ENCODE measurements at places on chromosomes 1 and 21.

DNA sequence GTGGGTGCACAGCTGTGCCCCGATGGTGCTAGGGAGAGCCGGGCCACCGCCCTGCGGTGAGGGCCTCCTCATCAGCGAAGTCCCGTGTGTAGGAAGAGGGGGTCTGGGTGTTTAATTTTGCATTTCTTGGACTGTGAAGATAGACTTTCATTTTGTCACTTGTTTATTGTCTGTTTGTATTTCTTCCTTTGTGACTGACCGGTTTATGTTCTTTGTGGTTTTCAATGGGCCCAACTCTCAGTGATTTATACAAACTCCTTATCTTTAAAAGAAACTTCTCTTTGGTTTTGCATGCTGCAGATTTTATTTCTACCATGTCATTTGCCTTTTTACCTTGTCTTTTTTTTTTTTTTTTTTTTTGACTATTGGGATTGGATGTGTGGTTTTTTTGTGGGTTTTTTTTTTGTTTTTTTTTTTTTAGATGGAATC is 65.1 kb downstream of the COL18A1 start:
- DNase-seq = no peak
- H3K4me3 ChIP-seq = no peak overlapping the region
- H3K36me3 ChIP-seq = no peaks in the 10 kb centered on the region
- no peaks in the 10 kb centered on the region for H3K27me3 ChIP-seq
- peaks cover 13% of the 10 kb centered on the region for H3K4me1 ChIP-seq

GRCh38 chr1:172637522-172637921 is 21.4 kb upstream of the FASLG start:
- H3K4me1 ChIP-seq = peaks cover 57% of the 10 kb centered on the region
- H3K36me3 ChIP-seq = no peaks in the 10 kb centered on the region
- H3K4me3 ChIP-seq = no peak overlapping the region
- H3K27me3 ChIP-seq = no peaks in the 10 kb centered on the region
- no peak for DNase-seq

GRCh38 chr1:220747437-220748088 is 559 bp upstream of the MTARC2 start:
- H3K4me1 ChIP-seq = no peaks in the 10 kb centered on the region
- H3K27me3 ChIP-seq = peaks cover 11% of the 10 kb centered on the region
- no peaks in the 10 kb centered on the region for H3K36me3 ChIP-seq
- no peak for DNase-seq

- no peak overlapping the region for H3K4me3 ChIP-seq
- no peak for DNase-seq
- H3K4me1 ChIP-seq = no peaks in the 10 kb centered on the region
- H3K27ac ChIP-seq = no peak overlapping the region
- no peaks in the 10 kb centered on the region for H3K36me3 ChIP-seq
- no peaks in the 10 kb centered on the region for H3K27me3 ChIP-seq
Observed at GRCh38 chr1:200849430-200849829, 23.4 kb upstream of the GPR25 start.

GRCh38 chr1:232690285-232690935 is 60.5 kb upstream of the SIPA1L2 start:
- H3K27ac ChIP-seq = no peak overlapping the region
- DNase-seq = no peak
- no peaks in the 10 kb centered on the region for H3K36me3 ChIP-seq
- H3K27me3 ChIP-seq = no peaks in the 10 kb centered on the region

DNA sequence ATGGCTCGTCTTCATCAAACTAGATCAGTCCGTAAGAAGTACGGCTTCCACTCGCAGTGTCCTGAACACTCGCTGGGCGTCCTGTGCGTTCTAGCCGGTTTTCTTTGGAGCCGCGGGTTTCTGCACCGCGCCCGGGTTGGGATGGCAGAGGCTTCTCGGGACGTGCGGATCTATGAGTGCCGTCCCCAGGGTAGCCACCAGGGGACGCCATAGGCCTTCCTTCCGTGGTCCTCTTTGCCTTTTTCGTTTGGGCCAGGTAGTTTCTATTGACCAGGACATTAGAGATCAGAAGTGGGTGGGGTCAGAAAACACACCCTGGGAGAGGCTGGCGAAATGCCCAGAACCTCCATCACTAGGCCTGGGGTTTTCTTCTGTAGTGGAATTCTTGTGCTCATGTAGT is 273.8 kb downstream of the FAM72C start:
- H3K27ac ChIP-seq = no peak overlapping the region
- H3K27me3 ChIP-seq = peaks cover 4% of the 10 kb centered on the region
- no peak overlapping the region for H3K4me3 ChIP-seq
- peak; percentile 5 for DNase-seq
- no peaks in the 10 kb centered on the region for H3K4me1 ChIP-seq

- no peaks in the 10 kb centered on the region for H3K36me3 ChIP-seq
- no peak overlapping the region for H3K27ac ChIP-seq
- no peaks in the 10 kb centered on the region for H3K4me1 ChIP-seq
- DNase-seq = no peak
- H3K4me3 ChIP-seq = no peak overlapping the region
Observed at GRCh38 chr1:215345766-215346165, 221.3 kb upstream of the KCTD3 start.

- H3K4me3 ChIP-seq = no peak overlapping the region
- H3K27ac ChIP-seq = no peak overlapping the region
- H3K36me3 ChIP-seq = no peaks in the 10 kb centered on the region
- H3K4me1 ChIP-seq = no peaks in the 10 kb centered on the region
- DNase-seq = no peak
Observed at GRCh38 chr1:61123326-61123725, 41.0 kb downstream of the NFIA start.

GRCh38 chr1:81834268-81834667 is 33.5 kb downstream of the ADGRL2 start:
- no peaks in the 10 kb centered on the region for H3K36me3 ChIP-seq
- no peaks in the 10 kb centered on the region for H3K4me1 ChIP-seq
- no peaks in the 10 kb centered on the region for H3K27me3 ChIP-seq

GRCh38 chr1:81008293-81008692 is 792.4 kb upstream of the ADGRL2 start:
- no peaks in the 10 kb centered on the region for H3K4me1 ChIP-seq
- H3K27ac ChIP-seq = no peak overlapping the region
- no peaks in the 10 kb centered on the region for H3K36me3 ChIP-seq
- no peak for DNase-seq
- H3K4me3 ChIP-seq = no peak overlapping the region

- no peak overlapping the region for H3K4me3 ChIP-seq
- no peaks in the 10 kb centered on the region for H3K4me1 ChIP-seq
- no peaks in the 10 kb centered on the region for H3K27me3 ChIP-seq
- no peak overlapping the region for H3K27ac ChIP-seq
- DNase-seq = no peak
Observed at GRCh38 chr1:23383577-23384311, 14.1 kb upstream of the ZNF436 start.

DNA sequence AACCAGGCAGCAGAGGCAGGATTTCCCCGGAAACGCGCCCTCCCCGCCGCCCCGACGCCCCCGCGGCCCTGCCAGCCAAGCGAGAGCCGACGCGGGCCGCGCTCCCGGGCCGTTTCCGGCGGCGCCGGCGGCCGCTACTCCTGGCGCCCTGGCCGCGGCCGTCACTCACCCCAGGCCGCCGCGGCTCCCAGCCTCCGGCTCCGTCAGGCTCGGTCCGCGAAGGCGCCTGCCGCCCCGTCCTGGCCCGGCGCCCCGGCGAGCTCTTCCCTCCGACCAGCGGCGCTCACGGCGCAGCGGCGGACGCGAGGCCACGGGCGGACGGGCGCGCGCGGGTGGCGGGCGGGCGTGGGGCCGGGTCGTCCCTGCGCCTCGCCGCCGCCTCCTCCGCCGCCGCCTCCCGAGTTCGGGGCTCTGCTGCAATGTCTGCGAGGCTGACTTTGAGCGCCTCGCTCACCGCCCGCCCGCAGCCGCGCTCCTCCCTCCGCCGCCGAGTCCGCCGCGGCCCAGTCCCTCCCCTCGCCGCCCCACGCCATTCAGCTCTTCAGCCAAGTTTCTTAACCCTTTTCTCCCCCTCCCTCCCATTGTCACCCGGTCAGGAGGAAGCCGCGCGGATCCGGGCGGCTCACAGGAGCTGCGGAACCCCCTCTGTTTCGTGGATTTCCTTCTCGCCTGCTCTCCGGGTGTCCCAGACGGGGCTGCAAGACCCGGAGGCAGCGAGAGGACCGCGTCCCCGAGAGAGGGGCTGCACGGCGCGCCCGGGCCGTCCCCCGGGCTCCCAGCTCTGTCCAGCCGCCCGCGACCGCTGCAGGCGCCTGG is at the start of gene NRIP1:
Gene NRIP1 (minus strand): TSS at position 425 of the 816 bp plus-strand sequence. CDS start 96,808 bp downstream, outside the sequence.
- H3K4me1 ChIP-seq = peaks cover 27% of the 10 kb centered on the region
- H3K27me3 ChIP-seq = no peaks in the 10 kb centered on the region
- H3K36me3 ChIP-seq = no peaks in the 10 kb centered on the region
- peak within 1 kb of the TSS; percentile 66 for H3K4me3 ChIP-seq
- H3K27ac ChIP-seq = peak within 1 kb of the TSS; percentile 68

GRCh38 chr21:16752475-16752857 is 760.4 kb upstream of the CXADR start:
- H3K36me3 ChIP-seq = no peaks in the 10 kb centered on the region
- no peak overlapping the region for H3K4me3 ChIP-seq
- no peaks in the 10 kb centered on the region for H3K27me3 ChIP-seq
- DNase-seq = no peak
- no peak overlapping the region for H3K27ac ChIP-seq

DNA sequence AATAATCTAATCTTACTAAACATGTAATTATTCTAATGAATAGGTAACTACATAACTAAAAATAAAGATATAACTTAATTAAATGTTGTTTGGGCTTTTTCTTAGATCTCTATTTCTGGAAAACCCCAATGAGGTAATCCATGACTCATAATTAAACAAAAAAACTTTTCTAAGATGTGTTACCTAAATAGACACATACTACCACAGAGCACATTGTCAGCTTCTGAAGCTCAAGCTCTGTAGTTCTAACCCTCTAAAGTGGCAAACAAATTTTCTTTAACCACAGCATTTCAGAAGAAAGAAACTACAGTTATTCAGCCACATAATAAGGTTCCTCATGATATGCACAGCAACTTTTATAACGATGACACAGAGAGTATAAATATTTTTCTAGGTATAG is 4.2 kb downstream of the OR6K3 start:
- H3K36me3 ChIP-seq = no peaks in the 10 kb centered on the region
- no peaks in the 10 kb centered on the region for H3K27me3 ChIP-seq
- no peak overlapping the region for H3K27ac ChIP-seq
- DNase-seq = no peak
- H3K4me1 ChIP-seq = no peaks in the 10 kb centered on the region
- no peak overlapping the region for H3K4me3 ChIP-seq

- no peaks in the 10 kb centered on the region for H3K27me3 ChIP-seq
- H3K4me1 ChIP-seq = no peaks in the 10 kb centered on the region
- no peak for DNase-seq
- H3K27ac ChIP-seq = no peak overlapping the region
- no peaks in the 10 kb centered on the region for H3K36me3 ChIP-seq
- no peak overlapping the region for H3K4me3 ChIP-seq
Observed at GRCh38 chr21:16773206-16773605, 739.6 kb upstream of the CXADR start.

DNA sequence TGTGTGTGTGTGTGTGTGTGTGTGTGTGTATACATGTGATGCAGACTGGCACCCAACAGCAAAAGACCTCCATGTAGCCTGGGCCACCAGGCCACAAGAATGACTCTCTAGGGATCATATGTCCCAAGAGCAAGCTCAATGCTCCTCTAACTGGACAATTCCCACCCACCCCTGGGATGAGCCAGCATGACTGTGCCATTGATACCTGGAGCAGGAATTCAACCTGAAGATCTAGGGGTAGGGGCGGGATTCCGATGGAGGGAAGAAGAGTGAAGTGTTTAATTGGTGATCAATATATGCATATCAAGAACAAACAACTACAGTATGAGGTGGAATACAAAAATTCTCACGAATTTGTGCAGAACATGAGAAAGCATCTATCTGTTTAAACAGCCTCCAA is 136.2 kb downstream of the PSMG1 start:
- no peak overlapping the region for H3K4me3 ChIP-seq
- DNase-seq = no peak
- no peak overlapping the region for H3K27ac ChIP-seq
- H3K36me3 ChIP-seq = no peaks in the 10 kb centered on the region
- no peaks in the 10 kb centered on the region for H3K4me1 ChIP-seq

DNA sequence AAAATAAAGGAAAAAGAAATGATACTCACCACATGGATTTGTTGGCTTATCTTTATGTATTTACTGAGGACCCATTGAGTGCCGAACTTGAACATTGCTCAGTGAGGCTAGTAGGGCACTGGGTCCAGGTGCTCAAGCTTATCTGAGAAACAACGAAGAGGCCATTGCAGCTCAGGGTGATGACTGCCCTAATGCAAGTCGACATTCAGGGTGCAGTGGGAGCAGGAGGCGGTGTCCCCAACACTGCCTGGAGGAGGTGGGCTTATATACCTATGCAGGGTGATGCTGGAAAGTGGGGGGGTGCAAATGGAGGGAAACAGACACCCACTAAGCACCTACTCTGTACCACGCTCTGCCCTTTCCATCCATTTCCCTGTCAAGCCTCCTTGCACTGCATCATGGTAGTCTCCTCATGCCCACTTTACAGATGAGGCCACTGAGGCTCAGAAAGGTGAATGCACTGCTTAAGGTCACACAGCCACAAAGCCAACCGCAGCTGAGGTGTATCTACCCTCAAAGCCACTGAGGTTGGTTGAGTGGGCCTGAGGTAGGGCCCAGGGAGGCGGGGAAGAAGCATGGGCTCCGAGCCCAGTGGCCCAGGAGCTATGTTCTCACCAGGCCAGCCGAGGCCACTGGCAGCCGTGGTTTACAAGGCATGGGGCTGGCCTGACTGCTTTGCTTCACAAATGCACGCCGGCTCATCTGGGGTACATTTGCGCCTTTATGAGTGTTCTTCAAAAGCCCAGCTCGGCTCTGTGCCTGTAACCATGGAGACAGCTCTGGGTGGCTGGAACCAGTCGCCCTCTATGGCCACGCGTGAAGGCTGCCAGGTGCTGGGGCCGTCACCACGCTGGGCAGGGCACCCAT is 103.8 kb downstream of the EPHB2 start:
- H3K4me3 ChIP-seq = no peak overlapping the region
- no peaks in the 10 kb centered on the region for H3K36me3 ChIP-seq

DNA sequence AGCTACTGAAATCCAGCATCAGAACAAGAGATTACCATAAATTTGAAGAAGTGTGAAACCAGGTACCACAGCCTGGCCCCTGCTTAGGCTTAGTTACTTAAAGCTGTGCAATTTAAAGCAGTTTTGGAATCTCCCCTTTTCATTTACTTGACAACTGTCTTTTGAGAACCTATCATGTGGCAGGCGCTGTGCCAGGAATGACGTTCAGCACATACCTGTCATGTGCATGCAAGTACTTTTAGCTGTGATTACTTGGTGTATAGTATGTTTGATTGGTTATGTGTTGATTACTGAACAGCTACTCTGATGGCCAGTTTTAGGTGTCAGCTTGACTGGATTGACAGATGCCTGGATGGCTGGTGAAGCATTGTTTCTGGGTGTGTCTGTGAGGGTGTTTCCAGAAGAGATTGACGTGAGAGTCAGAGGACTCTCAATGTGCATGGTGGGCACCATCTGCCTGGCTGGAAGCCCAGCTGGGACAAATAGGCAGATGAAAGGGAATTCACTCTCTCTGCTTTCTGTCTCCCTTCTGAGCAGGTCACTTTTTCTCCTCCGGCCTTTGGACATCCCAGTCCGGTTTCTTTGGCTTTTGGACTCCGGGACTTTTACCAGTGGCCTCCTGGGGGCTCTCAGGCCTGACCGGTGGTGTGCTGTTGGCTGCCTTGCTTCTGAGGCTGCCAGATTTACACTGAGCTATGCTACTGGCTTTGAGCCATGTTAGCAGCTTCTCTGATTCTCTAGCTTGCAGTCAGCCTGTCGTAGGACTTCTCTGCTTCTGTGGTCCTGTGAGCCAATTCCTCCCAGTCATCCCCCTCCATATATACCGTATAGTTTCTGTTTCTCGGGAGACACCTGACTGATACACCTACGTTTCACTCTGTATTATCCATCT is 178.0 kb downstream of the RYR2 start:
- no peaks in the 10 kb centered on the region for H3K27me3 ChIP-seq
- H3K36me3 ChIP-seq = no peaks in the 10 kb centered on the region
- H3K4me1 ChIP-seq = no peaks in the 10 kb centered on the region
- H3K27ac ChIP-seq = no peak overlapping the region
- no peak overlapping the region for H3K4me3 ChIP-seq
- no peak for DNase-seq

All from CD4-positive, alpha-beta memory T cell (primary cell).